ENCODE measurements at places on chromosomes 5 and 9. TPM values are rescaled to one million over a fixed set of nuclear protein-coding genes. Genes with fewer than 3 reads are reported as not detected.

DNA sequence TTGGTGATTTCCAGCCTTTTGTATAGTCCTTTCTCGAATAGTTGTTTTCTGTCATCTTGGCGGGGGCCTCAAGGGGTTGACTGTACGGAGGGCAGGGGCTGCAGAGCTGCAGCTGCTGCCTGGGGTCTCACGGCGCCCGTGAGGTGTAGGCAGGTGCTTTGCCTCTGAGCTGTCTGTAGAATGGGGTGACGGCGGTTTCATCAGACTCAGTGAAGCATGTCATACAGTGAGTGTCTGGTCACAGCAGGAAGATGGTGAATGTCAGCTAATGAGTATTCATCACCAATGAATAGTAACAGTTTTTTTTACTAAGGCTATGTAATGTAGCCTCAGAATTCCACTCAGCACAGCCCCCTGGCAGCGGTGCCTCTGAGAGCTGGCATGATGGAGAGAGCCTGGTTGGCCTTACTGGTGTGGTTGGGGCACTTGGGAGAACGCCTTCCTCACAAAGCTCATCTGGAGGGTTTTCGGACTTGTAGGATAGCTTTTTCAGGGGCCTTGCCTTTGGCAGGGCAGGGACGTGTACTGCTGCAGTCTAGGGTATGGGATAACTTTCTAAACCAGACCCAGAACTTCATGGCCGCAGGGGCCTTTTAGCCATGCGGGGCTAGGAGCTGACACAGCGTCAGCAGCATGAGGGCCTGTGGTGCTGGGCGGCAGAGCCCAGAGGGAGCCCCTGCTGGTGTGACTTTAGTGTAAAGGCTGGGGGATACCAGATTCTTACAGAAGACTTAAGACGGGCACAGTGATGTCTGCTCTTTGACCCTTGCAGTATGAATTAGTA lies 15.0 kb downstream of the TENT4A start:
- no peak for DNase-seq

The TMEM174 gene
- not detected for polyA plus RNA-seq

GRCh38 chr5:90037646-90038045 lies 371.9 kb downstream of the CETN3 start:
- no peak for DNase-seq

DNA sequence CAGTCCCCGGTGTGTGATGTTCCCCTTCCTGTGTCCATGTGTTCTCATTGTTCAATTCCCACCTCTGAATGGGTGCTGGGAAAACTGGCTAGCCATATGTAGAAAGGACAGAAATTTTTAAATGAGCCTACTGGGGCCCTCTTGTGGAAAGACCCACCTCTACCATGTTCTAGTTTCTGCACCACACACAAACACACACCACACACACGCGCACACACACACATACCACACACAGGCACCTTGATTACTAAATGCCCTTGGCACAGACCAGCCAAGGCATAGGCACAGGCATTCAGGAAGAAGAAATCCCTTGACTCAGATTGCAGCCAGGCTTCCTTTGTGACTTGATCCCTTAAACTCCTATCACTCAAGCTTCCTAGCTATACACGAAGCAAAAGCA lies 60.5 kb downstream of the SIL1 start:
- DNase-seq = no peak

DNA sequence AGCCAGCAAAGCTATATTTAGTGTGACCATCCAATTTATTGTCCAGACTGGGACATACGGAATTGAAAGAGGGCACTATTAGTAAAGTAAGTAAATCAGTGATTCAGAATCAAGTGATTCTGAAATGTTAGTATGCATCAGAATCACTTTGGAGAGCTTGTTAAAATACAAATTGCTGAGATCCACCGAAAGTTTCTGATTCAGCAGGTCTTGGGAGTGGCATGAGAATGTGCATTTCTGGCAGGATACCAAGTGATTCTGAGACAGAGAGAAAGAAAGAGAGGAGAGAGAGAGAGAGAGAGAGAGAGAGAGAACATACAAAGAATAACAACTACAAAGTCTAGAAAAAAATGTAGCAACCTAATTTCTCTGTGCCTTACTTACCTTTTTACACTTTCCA lies 65.4 kb upstream of the ASTN2 start:
- DNase-seq = no peak

The SLC6A7 gene
- not detected for polyA plus RNA-seq

DNA sequence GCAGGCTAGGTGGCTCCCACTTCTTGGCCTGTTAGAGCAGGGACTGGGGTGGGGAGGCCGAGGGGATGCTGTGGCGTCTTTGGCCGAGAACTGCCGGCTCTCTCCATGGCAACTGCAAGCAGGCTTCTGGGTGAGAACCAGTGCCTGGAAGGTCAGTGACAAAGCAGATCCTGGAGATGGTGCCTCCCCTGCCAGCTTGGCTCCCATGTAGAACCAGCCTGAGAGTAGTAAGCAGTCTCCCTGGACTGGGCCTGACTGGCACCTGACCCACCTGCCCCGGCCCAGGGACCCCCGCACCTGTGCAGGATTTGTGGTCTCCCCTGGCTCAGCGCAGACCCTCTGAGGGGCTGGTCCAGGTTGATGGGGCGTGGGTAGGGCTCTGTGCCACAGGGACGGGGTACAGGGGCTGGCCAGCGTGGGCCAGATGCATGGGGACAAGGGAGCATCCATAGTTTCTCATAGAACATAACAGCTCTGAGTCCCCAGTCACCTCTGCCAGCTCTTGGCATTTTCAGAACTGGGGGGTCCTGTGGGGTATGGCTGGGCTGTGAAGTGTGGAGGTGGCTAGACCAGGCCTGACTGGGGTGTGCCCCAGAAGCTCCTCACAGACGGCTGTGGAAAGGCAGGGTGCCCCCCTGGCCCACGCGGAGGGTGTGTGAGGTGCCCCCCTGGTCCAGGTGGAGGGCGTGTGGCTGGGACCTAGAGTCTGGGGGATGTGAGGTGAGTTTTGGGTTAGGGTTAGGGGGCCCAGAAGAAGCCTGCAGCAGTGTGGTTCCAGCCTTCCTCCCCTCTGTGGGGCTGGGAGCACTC lies 22.2 kb downstream of the CACNA1B start:
- no peak for DNase-seq
